ENCODE measurements at places on chromosomes 1 and 21.

DNA sequence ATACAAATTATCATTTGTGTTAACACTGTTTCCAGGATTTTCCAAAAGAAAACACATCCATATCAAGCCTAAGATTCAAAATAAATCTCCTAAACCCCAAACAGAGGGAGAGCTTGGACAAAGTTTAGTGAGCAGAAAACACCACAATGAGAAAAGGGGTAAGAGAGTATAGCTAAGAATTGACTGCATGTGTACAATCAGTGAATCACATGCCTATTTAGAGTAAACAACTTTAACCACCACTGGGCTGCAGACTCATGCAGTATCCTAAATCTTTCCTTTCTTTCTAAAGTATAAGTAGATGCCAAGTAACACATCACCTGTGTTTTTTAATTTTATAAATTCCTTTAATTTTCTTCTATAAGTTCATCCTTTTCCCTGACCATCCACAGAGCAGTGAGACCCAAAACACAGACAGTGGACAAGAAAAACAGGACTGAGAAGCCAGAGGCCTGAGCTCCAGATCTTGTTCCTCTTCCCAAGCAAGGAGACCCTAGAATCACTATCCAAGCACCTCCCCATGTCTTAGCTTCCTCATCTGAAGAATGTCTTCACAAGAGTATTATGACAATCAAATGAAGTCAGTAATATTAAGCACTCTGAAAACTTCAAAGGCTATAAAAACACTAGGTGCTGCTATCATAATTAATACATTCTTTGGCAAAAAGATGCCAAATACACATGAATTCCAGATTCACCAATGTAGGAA lies 93.1 kb downstream of the VAV3 start:
- peaks cover 4% of the 10 kb centered on the region for H3K4me1 ChIP-seq
- no peak overlapping the region for H3K4me3 ChIP-seq
- DNase-seq: no peak
- peaks cover 6% of the 10 kb centered on the region for H3K36me3 ChIP-seq
- H3K27me3 ChIP-seq: no peaks in the 10 kb centered on the region

GRCh38 chr1:30777060-30777903 lies 19.7 kb upstream of the LAPTM5 start:
- H3K27me3 ChIP-seq: no peaks in the 10 kb centered on the region
- DNase-seq: no peak
- no peaks in the 10 kb centered on the region for H3K36me3 ChIP-seq

DNA sequence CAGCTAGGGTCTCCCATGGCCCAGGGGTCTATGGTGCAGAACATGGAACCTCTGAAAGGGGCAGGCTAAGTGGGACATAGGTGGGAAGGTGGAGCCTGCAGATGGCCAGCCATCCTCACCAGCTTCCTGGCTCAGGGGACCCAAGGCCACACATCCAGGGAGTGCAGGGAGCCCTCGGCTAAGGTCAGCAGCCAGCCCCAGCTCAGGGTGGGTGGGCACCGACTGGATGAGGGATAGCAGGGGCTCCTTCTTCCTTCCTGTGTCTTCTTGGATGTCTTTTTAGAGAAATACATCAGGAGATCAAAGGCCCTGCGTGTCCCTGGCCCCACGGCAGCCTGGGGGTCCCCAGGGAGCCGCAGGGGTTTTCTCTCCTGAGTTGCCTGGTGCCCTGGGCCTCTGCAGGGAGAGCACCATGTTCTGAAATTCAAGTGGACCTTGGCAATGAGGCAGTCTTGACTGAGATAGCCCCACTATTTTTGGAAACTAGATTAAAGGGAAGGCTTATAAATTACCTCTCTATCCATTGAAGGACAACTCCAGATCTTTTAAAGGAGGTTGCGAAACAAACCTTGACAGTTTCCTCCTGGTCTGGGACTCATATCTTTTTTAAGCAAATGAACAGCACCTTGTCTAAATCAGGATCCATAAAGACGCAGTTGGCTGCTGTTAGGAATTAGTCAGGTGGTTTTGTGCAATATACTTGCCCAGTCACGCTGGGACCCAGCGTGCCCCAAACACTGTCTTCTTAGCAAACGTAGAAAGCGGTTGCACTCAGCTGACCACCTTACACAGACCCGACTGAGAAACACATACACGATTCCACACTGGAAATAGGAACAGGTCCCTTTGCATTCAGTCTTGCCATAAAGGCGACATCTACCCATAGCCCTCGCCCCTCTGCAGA lies 242.3 kb downstream of the TOMM20 start:
- no peaks in the 10 kb centered on the region for H3K36me3 ChIP-seq
- no peak for DNase-seq
- no peaks in the 10 kb centered on the region for H3K4me1 ChIP-seq
- H3K4me3 ChIP-seq: no peak overlapping the region
- H3K27ac ChIP-seq: no peak overlapping the region

GRCh38 chr1:160080381-160081100 lies 797 bp upstream of the KCNJ9 start:
- H3K27me3 ChIP-seq: peaks cover 7% of the 10 kb centered on the region
- H3K4me1 ChIP-seq: 0 out of 2 replicates have a peak, but pooled peaks cover 2% of the 10 kb centered on the region
- peaks cover 5% of the 10 kb centered on the region for H3K36me3 ChIP-seq
- H3K4me3 ChIP-seq: no peak overlapping the region
- no peak overlapping the region for H3K27ac ChIP-seq

DNA sequence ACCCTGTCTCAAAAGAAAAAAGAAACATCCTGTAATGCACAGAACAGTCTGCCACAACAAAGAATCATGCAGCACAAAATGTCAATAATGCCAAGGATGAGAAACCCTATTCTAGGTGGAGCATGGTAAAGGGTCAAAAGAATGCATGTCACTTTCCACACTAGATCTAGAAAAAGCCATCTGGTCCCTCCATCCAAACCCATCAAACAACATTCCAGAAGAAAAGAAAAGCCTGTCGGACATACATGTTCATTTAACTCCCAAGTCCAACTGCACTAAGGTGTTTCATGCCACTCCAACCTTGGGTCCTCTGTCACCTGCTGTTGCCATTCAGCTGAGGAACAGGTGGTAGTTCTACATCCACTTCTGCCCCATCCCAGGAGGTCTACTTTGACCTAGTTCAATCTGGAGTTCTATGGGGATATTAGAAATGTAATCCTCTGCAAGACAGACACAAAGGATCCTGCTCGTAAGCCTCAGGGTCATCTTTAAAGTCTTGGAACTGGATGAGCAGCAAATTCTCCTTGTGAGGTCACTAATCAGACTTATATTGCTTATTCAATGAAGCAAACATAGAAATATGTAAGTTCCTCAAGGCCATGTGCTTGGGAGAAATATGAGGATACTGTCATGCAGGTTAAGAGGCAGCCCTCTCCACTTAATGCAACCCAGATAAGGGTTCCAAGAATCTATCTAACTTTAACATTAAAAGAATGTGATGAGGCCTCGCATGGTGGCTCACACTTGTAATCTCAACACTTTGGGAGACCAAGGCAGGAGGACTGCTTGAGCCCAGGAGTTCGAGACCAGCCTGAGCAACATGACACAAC lies 3.7 kb downstream of the DEDD start:
- no peaks in the 10 kb centered on the region for H3K27me3 ChIP-seq
- DNase-seq: no peak
- H3K36me3 ChIP-seq: peaks cover 19% of the 10 kb centered on the region
- no peaks in the 10 kb centered on the region for H3K4me1 ChIP-seq
- H3K4me3 ChIP-seq: no peak overlapping the region

- H3K4me1 ChIP-seq: no peaks in the 10 kb centered on the region
Observed at GRCh38 chr1:87150143-87150542, 178.5 kb upstream of the LMO4 start.

DNA sequence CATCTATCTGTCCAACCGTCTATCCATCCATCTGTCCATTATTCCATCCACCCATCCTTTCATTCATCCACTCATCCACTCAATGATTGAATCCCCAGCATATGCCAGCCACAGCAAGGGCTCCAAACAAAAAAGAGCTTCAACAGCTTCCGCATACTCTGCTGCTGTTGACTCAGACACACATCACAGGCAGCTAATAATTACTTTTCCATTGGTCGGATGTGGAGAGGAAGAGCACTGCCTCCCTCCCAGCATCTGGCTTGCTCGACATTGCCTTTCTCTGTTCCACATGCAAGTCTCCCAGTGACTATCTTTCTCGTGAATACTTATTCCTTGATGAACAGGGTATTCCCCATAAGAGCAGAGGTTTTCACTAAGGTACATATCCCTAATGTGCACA lies 176.5 kb downstream of the HIVEP3 start:
- no peaks in the 10 kb centered on the region for H3K27me3 ChIP-seq
- no peak overlapping the region for H3K4me3 ChIP-seq
- H3K36me3 ChIP-seq: no peaks in the 10 kb centered on the region
- no peak overlapping the region for H3K27ac ChIP-seq

DNA sequence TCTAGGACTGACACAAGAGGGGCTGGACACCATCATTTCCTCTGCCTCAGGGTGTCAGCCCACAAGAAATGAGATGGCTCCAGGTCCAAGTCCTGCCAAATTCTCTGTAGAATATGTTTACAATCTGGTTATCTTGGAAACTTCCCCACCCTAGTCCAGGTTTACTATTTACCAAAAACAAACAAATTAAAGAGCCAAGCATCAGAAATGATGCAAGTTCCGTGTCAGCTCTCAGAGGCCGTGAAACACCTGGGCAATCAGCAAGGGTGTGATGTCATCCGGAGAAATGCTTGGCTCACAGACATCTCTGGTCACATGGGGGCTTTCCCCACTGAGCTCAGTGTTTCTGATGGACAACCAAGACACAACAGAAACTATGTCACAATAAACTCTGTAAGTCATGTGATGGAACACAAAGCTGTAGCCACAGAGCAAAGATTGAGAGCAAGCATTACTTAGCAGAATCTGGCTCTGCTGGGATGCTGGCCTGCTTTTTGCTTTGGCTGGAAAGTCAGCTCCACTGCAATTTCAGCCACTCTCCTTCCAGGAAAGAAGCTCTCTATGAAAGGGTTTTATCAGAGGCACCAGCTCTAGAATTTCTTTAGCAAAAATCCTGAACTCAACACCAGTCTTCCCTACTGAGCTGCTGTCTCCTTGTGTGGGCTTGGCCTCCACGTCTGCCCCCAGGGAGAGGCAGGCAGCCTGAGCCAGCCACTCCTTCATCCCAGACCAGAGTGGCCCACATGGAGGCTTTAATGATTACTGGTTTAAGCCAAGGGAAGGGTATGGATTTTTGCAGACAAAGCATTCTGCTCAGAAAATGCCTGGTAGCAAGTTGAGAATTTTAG lies 55.9 kb downstream of the NENF start:
- no peaks in the 10 kb centered on the region for H3K4me1 ChIP-seq
- no peaks in the 10 kb centered on the region for H3K36me3 ChIP-seq
- no peak for DNase-seq
- H3K27ac ChIP-seq: no peak overlapping the region

DNA sequence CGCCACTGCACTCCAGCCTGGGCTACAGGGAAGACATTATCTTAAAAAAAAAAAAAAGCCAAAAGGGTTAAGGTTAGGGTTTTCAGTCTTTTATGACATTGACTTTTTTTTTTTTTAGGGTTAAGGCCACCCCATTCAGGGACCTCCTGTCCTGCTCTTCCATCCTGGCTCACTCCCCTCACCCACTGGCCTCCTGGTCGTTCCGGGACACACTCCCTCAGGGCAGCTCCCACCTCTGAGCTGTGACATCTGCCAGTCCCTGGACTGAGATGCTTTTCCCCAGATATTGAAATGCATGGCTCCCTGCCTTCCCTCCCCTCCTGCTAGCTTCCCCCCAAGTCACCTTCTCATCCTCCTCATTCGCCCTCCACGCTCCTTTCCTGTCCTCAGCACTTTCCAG lies 9.6 kb downstream of the PLEKHG5 start:
- no peak overlapping the region for H3K27ac ChIP-seq
- no peaks in the 10 kb centered on the region for H3K27me3 ChIP-seq
- H3K4me1 ChIP-seq: no peaks in the 10 kb centered on the region
- no peaks in the 10 kb centered on the region for H3K36me3 ChIP-seq

DNA sequence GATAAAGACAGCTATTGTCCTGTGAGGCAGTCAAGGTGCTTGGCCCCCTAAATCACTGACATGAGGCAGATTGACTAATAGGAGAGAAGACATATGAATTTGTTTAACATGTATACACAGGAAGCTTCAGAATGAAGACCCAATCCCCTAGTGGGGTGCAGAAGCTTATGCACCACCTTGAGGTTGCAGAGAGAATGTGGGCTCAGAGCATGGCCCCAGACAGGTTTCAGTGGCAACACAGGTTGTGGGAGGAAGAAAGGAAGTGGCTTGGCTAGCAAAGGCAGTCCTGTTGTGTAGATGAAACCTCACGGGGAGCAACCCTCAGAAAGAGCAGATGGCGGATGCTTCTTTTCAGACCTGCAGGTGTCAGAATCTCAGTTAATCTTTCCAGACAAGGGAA lies 37.0 kb upstream of the PARP1 start:
- H3K4me1 ChIP-seq: peaks cover 2% of the 10 kb centered on the region
- no peak overlapping the region for H3K27ac ChIP-seq
- H3K4me3 ChIP-seq: no peak overlapping the region
- H3K27me3 ChIP-seq: no peaks in the 10 kb centered on the region
- peak; percentile 47 for DNase-seq

DNA sequence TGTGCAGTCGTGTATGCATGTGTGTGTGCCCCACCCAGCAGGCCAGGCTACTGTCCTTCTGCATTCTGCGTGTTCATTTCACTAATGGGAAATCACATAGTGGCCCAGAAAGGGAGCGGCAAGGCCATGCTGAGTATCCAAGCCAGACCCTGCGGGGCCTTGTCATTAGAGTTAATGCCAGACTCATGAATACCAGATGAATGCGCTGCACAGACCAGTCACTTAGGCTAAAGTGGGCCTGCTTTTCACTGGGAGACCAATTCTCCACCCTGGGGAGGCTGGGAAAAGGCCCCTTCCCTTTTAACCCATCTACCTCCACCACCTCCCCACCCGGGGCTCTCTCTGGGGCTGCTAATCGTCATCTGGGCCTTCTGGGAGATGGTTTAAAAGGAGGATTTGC lies 17.0 kb upstream of the GRIK3 start:
- no peaks in the 10 kb centered on the region for H3K27me3 ChIP-seq
- no peak overlapping the region for H3K4me3 ChIP-seq
- no peaks in the 10 kb centered on the region for H3K36me3 ChIP-seq
- no peak overlapping the region for H3K27ac ChIP-seq

DNA sequence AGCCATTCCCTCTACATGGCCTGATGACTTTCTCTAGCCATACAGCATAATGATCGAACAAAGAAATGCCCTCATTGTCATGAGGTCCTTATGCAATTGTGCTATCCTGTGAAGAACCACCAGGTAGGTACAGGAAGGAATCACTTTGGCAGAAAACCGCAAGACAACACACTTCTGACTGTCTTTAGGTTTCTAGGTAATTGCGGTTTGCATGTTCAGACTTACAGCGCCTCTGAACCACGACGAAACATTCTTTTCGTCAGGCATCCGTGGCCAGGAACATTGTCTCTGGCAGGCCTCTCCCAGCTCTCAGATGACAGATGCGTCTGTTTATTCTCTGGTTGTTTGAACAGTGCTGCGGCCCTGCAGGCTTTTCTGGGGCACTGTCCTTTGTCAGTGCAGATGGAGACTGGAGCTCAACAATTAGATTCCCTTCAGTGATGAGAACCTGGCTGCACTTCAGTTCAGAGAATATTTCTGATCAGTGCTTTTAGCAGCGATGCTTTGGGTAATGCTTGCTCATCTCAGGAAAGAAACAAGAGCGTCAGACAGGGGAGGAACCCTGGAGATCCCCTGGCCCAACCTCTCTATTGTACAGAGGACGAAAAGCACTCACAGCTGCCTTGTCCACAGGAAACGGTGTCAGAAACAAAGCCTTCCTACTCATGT lies 63.4 kb downstream of the B3GALT5 start:
- no peaks in the 10 kb centered on the region for H3K27me3 ChIP-seq
- H3K36me3 ChIP-seq: peaks cover 20% of the 10 kb centered on the region
- DNase-seq: no peak

GRCh38 chr1:100955322-100955721 lies 59.4 kb downstream of the SLC30A7 start:
- H3K27me3 ChIP-seq: no peaks in the 10 kb centered on the region
- H3K4me1 ChIP-seq: peaks cover 9% of the 10 kb centered on the region
- no peak overlapping the region for H3K4me3 ChIP-seq
- no peak overlapping the region for H3K27ac ChIP-seq
- H3K36me3 ChIP-seq: peaks cover 11% of the 10 kb centered on the region

All from H9 (cell line).